Effector CD8-positive, alpha-beta T cell (primary cell): ENCODE measurements at places on chromosomes 3 and 15.

- no peak for DNase-seq
These were observed at the start of gene DNAH12 for GRCh38 chr3:57544181-57545125. TSS of gene DNAH12 (minus strand) at chr3:57544344. CDS start at chr3:57542870, 1,474 bp downstream.

- no peak for DNase-seq
These were observed 36.8 kb upstream of the KY start for GRCh38 chr3:134687642-134688041.

DNA sequence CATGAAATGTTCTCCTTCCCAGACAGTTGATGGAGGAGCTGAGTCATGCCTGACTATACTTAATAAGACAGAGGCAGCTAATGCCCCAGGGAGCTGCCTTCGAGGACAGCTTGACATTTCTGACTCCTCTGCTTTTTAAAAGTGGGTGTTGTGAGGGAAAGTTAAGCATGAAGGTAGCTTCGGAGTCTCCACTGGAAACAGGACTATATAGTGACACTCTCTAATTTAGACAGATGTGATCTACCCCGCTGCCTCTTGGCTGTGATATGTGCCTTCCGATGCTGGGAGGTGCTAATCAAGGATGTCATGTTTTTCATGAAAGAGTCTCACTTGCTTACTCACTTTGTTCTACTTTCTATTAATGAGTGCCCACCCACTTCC, 72.7 kb downstream of the IL1RAP start:
- DNase-seq: no peak

GRCh38 chr3:108071368-108071767, 19.5 kb downstream of the CD47 start:
- no peak for DNase-seq

DNA sequence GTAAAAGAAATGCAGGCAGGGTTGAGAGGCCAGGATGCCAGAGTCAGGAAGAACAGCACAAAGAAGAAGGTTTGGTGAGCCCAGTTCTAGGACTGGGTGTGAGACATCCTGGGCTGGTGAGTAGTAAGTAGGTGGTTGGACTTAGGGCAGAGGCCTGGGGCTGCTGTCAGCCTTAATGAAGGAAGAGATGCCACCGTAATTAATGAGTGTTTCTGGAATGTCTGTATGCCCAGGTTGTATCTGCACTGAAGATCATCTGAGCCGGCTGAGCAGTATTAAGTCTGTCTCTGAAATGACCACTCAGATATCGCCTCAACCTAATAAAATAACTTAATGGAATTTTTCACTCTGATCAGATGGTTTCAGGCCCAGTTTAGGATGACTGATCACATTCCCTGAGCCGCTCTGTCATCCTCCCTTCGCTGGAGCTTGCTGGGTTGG, 532.9 kb upstream of the IL12A start:
- no peak for DNase-seq
